ENCODE measurements at places on chromosomes 2 and 18. TPM values are rescaled to one million over a fixed set of nuclear protein-coding genes. Genes with fewer than 3 reads are reported as not detected.

GRCh38 chr2:189613650-189614420 lies 33.2 kb upstream of the SLC40A1 start:
- no peaks in the 10 kb centered on the region for H3K27me3 ChIP-seq
- no peak overlapping the region for H3K27ac ChIP-seq
- H3K4me1 ChIP-seq, result no peaks in the 10 kb centered on the region
- H3K36me3 ChIP-seq, result no peaks in the 10 kb centered on the region
- DNase-seq, result peak; percentile 3

DNA sequence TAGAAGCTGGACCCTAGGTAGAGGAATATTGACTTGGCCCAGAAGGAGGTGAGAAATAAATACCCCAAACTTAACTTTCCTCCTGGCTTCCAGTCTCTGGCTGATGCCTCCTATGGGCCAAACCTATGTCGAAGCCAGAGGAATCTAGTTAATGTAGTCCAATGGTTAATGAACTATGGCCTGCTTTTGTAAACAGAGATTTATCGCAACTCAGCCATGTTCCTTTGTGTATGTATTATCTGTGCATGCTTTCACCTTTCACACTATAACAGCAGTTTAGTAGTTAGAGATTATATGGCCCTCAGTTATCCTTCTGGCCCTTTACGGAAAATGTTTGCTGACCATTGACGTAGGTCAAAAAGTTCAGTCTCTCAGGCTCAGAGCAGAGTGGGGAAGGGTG lies 67.3 kb upstream of the BARD1 start:
- H3K27ac ChIP-seq, result no peak overlapping the region
- DNase-seq, result peak; percentile 21

GRCh38 chr2:79910643-79911042 lies 393.9 kb downstream of the LRRTM1 start:
- H3K4me1 ChIP-seq, result no peaks in the 10 kb centered on the region
- no peak for DNase-seq
- no peak overlapping the region for H3K4me3 ChIP-seq
- no peak overlapping the region for H3K27ac ChIP-seq

- H3K27me3 ChIP-seq, result no peaks in the 10 kb centered on the region
- H3K4me1 ChIP-seq, result no peaks in the 10 kb centered on the region
- H3K4me3 ChIP-seq, result no peak overlapping the region
- H3K27ac ChIP-seq, result no peak overlapping the region
These were observed 9.7 kb downstream of the GREB1 start for GRCh38 chr2:11543337-11544216.

HK2 gene
- polyA plus RNA-seq, result 7.3 TPM

Measured in small intestine (tissue), 16 donors.